Dermis microvascular lymphatic vessel endothelial cell (primary cell): ENCODE measurements at places on chromosomes 7 and 10.

DNA sequence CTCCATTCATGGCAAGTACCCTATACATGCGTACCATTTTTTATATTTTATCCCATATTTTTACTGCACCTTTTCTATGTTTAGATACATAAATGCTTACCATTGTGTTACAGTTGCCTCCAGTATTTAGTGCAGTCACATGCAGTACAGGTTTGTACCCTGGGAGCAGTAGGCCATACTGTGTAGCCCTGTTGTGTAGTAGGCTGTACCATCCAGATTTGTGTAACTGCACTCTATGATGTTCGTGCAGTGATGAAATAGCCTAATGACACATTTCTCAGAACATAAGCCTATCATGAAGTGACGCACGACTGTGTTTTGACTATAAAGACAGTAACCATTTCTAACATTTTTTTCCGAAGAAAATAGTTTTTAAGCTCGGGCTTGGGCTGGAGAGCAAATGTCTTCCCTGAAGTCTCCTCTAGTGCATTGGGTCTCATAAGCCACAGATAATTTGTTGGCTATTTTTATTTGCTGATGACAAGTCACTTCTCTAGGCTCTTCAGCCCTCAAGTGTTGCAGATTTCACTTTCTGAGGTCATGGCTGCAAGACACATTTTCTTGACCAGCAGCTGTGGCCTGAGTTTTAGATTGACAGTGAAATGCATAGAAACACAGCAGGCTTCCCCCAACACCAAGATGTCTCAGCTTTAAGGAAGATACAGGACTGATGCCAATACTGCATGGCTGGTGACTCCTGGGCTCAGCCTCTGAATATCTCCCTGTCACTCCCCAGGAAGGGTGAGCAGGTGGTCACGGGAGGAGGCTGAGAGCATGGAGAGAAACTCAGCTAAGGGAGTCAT, 26.9 kb downstream of the EPDR1 start:
- no peak for DNase-seq

DNA sequence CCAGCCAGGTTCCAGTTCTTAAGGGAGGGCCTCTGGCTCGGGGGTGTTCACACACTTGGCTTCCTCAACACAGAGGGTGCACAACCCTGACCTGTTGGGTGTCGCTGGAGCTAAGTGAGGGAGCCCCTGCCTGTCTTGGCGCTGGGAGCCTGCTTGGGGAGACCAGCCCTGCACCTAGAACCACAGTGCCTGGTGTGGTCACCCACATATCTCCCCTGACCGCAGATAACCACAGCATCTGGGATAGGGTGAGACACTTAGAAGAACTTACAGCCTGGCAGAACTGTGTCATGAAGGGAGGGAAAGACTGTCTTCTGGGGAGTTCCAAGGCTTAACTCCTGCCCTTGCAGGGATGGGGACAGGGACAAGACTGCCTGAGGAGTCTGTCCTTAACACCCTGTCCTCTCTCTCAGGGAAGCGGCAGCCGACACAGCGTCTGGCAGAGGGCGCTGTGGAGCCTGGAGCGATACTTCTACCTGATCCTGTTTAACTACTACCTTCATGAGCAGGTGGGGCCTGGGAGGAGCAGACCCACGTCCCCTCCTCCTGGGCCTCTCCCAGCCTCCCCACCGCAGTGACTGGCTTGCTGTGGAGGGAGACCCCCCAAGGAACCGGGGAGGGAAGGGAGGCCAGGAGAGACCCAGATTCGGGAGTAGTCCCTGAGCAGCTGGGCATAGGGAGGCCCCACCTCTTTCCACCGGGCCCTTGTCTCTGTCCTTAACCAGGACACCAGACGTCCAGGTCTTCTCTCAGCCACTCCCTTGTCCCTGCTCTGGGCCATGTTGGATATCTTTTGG, 59.0 kb downstream of the PALD1 start:
- peak; percentile 32 for DNase-seq

- DNase-seq, result no peak
Measured at GRCh38 chr10:43060291-43060690, 16.6 kb upstream of the RET start.

DNA sequence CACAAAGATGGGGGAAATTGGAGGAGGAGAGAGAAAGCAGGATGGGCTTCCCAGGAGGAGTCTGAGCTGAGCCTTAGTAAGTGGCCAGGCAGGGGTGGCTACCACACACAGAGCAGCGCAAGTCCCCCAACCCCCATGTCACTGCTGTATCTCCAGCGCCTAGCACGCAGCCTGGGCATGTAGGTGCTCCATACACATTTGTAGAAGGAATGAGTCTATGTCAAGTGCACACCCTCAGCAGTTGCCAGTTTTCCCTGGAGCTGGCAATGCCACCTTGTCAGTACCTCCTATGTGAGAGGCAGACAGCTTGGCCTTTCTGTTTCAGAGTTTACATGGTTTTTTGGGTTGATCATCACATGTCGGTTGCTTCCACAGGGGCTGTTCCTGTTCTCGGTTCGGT, 116.1 kb downstream of the CLEC2L start:
- no peak for DNase-seq

GRCh38 chr10:29630205-29631048, 4.3 kb downstream of the SVIL start:
- DNase-seq, result no peak

- no peak for DNase-seq
Measured at GRCh38 chr10:125485665-125486064, 197.3 kb downstream of the TEX36 start.

DNA sequence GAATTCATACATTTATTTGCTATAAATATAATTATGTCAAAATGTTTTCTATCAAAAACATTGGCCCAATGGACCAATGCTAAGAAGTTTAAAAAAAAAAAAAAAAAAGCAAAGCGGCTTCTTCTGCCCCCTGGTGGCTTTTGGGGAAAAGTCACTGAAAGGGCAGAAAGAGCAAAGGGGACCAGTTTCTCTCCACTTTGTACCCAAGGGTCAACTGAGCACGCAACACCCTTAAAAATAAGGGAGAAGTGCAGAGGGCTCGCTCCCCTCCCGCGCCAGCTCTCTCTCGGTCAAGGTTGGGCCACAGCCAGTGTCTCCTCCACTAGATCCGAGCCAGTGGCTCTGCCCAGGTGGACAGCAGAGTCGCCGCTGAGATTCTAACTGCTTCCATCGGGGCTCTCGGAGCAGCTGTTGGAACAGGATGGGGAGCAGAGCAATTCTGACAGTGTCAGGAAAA, 136.4 kb upstream of the FGFR2 start:
- DNase-seq, result no peak

DNA sequence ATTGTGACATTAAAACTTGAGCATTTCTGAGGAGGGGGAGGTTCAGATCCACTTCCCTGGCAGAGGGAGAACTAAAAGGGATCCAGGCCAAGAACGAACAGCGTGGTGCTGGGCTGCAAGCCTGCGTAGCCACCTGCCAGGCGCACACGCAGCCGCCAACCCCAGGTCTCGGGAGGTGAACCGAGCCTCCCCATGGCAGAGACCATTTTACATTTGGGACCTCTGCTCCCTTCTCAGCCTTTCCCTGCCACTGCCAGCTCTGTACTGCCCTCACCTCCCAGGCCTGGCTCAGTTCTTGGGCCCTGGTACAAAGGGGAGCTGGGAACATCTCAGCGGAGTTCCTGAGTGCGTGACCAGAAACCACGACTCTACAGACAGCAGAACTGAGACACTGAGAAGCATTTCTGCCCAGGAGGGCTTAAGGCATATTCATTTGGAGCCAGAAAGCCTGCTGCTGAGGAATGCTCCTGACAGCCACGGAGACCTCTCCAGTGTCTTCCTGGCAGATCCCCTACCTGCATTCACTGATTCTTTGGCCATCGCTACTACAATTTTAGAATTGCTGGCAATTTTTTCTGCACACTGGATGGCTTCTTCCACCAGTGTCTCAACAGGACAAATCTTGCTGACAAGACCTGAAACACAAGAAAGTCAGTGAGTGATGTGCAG, 7.6 kb downstream of the ECHS1 start:
- DNase-seq, result no peak

GRCh38 chr10:20065814-20066213, 249.6 kb downstream of the PLXDC2 start:
- DNase-seq, result no peak

DNA sequence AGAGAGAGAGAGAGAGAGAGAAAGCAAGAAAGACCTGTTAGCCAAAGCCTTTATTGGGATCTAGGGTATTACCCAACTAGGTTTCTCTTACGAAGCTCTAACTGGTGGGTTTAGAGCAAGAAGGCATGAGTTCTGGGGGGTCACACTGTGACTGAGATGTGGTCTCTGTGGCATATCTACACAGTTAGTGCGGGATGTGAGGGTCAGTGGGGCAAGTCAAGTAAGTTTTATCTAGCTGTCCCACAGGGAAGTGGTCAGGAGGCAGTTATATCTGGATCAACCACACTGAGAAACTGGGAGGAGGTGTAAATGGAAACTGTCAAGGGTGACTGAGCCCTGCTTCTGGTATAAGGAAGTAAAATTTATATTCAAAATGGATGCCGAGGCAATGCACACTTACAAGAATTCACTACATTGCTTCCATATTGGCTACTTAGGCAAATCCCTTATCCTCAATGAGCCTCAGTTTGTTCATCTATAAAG, 331.6 kb upstream of the HPS1 start:
- no peak for DNase-seq

DNA sequence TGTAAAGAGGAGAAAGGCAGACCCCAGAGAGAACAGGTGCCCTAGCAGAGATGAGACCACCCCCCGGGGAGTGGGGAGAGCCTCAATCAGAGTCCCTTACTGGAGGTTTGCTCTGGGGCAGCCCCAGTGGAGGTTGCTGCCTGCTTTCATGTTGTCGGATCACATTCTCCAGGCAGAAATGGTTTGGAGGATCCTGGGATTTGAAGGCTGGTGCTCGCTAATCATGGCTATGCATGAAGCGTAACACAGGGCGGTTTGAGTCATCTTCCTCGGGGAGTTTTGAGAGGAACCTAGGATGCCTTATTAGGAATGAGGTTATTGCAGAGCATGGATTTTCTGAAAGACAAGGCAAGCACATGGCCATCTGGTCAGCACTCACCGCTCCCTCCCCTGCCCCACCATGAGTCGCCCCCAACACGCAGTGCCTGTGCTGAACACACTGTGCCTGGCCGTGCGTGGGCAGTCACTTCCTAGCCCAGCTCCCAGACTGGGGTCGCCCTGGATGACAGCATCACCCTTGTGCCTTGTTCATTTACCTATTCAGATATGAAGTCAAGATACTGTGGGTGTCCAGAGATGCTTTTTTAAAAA, 319.9 kb downstream of the DPP6 start:
- DNase-seq, result no peak

- no peak for DNase-seq
Measured at GRCh38 chr7:133313575-133313974, 60.7 kb downstream of the EXOC4 start.
